ENCODE measurements at places on chromosomes 7 and 10.

DNA sequence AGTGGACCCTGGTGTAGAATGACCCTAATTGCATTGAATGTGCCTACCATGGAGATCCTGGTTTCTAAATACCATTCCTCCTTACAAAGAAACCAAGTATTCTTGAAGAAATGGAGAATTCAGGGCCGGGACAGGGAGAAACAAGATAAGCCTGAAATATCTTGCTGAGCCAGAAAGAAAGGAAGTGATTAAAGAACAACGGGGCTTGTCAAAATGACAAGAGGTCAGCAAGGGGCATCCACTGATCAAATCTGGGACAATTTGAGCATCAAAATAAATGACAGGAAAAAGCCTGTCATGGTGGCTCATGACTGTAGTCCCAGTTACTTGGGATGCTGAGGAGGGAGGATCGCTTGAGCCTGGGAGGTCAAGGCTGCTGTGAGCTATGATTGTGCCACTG lies 8.1 kb downstream of the ABHD11 start:
- no peak for DNase-seq

GRCh38 chr7:115499956-115500355 lies 530.6 kb downstream of the TFEC start:
- DNase-seq = no peak

DNA sequence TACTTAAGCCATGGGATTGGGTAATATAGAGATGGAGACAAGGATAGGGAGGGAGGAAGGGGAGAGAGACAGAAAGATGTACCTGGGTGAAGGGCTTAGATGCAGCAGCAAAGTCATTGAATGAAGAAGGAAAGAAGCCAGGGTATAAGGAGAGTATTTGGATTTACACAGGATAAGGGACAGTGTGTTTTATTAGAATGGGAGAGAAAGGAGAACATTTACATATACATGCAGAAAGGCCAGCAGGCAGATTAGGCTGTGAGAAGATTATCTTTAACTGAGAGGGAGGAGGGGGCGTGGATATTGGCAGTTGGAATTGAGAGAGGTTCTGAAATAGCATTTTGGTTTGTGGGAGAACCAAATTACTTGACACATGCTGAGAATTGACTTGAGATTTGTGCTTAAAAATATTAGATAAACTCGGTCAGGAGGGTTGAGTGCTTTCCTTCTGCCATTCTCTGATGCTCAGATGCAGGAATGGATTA lies 161.5 kb upstream of the ZNF804B start:
- peak; percentile 27 for DNase-seq

- no peak for DNase-seq
These were observed 1.5 kb downstream of the SFRP5 start for GRCh38 chr10:97770255-97770654.

- DNase-seq = no peak
These were observed 142.2 kb downstream of the TWIST1 start for GRCh38 chr7:18975276-18975675.

DNA sequence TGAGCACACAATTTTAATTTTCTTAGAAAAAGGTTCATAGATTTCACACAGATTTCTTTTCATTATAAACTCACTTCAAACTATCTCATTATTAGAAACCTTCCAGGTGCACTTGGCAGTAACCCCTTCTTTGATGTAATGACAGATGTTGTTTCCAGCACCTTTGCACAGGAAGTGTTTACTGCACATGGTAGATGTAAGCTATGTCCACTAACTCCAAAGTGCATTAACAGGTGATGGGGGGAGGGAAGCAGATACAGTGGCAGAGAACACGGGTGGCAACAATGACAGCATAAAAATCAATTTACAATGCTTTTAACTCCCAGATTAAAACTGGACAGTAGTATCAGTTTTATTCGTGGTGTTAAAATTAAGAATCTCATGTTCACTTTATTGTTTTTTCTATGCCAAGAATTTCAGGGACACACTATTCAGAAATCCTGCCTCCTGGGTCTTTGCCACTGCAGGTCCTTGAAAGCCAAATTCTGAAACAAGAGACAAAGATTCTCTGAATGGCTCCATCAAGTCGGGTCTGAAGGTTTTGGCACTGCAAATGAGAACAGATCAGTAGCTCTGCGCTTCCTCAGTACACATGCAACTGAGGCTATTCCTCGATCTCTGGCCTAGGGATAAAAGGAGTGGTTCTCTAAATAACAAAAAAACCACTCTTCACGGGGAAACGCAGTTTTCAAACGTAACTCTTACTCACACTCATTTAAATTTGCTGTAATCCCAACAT lies 187.7 kb downstream of the JAZF1 start:
- peak; percentile 68 for DNase-seq

- DNase-seq = no peak
These were observed 38.2 kb upstream of the ANK3 start for GRCh38 chr10:60427709-60428386.

GRCh38 chr7:136064081-136064480 lies 86.9 kb upstream of the MTPN start:
- no peak for DNase-seq

GRCh38 chr7:44257618-44258422 lies 57.0 kb downstream of the YKT6 start:
- peak; percentile 82 for DNase-seq

GRCh38 chr7:95190515-95190914 lies 133.8 kb downstream of the PON1 start:
- no peak for DNase-seq

Data from Ammon's horn (tissue), 1 donor.